ENCODE measurements at places on chromosomes 12 and 14.
A peak's percentile ranks its signal among the peaks of the same experiment; 100 is the strongest.

GRCh38 chr14:68628605-68629310 lies 164.1 kb downstream of the ZFP36L1 start:
- DNase-seq, result no peak

GRCh38 chr12:77357655-77358054 lies 292.3 kb upstream of the E2F7 start:
- no peak for DNase-seq

GRCh38 chr14:83289390-83289789 lies 1755.7 kb upstream of the SEL1L start:
- DNase-seq, result no peak

DNA sequence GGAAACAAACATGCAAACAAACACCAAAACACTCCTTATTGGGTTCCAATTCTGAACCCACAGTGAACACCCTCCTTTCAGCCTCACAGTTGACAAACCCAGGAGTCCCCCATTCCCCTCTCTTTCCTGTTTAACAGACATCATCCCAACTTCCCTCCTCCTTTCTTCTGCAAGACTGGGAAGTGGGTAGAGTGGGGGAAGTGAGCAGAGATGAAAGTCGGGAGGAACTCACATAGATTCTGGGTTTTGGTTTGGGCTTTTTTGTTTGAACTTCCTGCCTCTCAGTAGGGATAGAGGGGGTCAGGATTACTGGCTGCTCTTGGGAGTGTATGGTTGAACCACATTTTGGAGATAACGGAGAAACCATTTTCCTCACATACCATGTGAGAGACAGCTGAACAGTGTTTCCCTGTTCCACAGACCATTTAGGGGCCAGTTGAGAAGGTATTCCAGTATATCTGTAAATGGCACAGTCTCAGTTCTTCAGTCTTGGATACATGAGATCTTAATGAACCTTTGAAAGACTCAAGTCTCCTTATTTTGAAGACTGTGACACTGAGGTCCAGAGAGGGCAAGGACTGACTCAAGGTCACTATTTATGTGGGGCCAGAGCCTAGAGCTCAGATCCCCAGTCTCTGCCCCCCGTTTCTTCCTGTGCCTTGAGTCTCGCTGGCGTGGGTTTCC lies 3.9 kb upstream of the GPR84 start:
- no peak for DNase-seq

- DNase-seq, result no peak
Observed at GRCh38 chr12:110343114-110343513, 60.4 kb downstream of the ANAPC7 start.

DNA sequence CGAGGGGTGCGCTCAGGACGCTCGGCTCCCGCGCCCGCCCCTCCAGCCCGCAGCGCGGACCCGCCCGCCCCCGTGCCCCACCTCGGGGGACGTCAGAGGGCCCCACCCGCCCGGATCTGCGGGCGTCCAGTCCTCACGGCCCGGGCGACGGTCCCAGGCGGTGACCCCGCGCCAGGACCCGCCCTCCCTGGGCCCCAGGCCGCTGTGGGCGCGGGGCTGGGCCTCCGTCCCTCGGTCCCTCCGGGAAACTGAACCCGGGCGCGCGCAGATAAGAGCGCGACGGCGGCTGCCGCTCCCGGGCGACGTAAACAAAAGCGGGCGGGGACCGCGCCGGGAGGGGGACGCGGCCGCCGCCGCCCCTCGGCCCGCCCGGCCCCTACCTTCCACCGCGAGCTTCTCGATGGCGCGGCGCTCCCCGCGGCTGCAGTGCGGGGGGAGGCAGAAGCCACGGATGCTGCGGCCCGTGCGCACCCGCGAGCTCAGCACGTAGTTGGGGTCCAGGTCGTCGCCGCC lies 1.1 kb downstream of the CKB start:
- DNase-seq, result no peak

DNA sequence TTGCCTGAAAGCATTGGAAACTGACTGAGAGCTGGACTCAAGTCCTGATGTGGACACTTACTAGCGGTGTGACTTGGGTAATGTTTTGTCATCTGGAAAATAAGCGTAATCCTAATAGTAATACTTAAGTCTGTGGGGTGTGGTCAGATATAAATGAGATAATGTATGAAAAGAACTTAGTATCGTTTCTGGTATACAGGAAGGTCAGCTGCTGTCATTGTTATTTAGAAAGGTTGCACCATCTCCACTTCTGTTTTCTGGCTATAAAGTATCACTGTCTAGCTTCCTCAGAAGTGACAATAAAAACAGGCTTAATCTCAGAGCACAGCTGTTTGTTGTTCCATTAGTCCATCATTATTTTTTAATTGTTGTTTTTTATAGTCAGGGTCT lies 34.1 kb upstream of the TUBA1C start:
- no peak for DNase-seq

DNA sequence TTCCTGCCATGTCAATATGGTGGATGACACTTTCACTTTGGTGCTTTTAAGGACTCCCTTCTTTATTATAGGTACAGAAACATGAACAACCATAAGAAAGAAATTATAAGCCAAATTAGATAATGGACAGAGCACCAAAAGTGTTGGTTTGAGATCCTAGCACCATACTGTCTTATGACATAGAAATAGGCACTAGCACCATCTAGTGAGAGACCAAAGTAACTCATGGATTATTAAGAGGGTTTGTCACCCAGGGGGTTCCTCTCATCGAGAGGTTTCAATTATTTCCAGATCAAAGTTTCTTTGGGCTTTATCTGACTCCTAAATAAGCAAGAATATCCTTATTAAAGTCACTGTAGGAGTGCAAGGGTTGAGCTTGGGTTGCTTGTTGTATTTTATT lies 153.0 kb upstream of the DIO2 start:
- peak; percentile 18 for DNase-seq

GRCh38 chr12:70724444-70724843 lies 87.2 kb upstream of the PTPRB start:
- DNase-seq, result peak; percentile 12

- DNase-seq, result peak; percentile 79
Observed at GRCh38 chr12:79547735-79548609, 142.8 kb downstream of the PAWR start.

DNA sequence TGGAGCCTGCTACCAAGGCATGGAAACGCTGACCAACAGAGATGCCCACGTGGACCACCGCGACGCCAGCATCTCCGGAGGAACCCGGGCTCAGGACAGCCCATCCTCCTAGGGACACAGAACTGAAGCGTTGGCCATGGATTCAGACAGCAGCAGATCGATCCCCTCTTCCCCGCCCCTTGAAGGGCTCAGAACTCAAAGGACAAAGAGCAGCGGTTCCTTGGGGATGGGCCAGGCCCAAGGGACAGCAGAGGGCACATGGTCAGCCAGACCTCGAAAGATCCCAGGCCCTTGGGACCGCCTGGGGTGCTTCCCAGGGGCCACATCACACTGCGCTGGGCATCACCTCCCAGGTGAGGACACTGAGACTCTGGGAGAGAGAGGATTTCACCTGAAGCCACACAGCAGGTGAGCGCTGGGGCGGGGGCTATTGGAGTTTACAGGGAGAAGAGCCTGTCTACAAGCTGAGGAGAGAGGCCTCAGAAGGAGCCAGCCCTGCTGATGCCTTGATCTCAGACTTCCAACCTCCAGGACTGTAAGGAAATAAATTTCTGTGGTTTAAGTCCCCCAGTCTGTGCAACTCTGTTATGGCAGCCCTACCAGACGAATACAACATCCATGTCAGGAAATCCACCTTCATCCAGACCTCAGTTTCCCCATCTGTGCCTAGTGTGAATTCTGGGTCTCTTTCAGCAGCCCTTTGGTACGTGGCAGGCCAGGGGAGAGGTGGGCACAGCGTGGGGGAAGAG lies 49.4 kb downstream of the CCNK start:
- peak; percentile 56 for DNase-seq

DNA sequence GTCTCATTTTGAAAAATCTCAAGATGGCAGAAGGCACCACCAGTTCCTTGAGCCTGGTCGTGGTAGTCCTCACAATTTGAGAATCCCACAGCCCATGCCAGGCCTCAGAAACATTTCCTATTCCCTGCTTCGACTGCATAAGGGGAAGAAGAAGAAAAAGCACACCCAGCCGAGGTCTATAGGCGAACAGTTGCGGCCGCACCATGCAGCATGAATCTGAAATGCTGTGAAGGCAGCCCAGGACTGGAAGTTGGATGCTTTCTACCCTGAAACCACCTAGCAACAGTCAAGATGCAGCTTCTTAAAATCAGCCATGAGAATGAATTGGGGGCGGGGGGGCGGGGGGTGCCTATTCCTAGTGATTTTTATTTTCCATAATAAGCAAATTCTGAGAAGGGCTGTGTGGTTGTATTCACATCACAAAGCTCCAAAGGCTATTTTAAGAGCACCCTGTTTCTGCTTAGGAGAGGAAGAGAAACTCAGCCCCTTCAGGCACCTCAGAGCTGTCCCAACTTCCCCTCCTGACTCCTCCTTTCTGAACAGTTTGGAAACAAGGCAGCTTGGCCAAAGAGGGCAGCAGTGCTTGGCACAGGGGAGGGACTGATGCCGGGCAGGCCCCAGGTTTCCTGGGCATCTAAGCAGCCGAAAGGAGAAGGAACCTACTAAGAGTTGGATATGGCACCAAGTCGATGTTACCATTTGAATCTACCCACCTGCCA lies 172.5 kb upstream of the FOXN3 start:
- no peak for DNase-seq

DNA sequence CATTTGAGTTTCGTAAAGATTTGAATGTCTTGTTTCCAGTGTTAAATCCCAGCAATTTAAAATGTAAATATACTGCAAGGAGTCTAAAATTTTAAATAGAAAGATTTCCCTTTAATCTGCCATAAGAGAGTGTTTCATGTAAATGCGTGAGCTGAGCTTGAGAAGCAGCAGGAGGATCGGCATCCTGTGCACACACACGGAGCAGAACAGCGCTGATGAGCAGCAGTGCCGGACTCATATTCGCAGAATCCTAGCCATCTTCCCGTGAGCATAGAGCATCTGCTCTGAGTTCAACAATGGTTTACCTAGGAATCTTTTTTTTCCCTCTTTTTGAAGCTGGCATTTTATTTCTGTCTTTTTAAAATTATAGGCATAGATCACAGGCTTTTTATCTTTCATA lies 29.8 kb upstream of the AMN start:
- DNase-seq, result no peak

GRCh38 chr12:108583991-108584390 lies 13.9 kb downstream of the TMEM119 start:
- DNase-seq, result no peak

DNA sequence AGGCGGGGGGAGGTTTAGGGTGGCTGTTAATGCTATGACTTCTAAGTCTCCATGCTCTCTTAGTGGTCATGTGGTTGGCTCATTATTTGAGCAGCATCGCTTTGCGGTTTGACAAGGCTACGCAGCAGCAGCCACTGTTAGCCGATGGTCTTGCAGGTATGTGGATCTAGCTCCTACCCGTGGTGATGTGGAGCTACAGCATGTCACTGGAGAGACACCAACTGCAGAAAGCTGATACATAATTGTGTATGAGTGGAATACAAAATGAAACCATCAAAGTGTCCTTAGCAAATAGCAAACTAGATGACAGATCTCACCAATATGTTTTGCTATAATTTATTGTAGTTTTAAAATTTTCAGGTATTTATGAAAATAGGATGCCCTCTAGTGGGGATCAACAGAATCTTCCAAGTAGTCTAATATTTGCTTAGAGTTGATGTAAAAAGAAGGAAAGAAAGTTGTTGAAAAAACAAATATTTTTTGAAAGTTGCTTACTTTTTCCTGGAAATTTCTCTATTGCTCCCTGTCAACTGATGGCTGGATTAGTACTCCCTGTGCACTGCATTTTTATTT lies 94.9 kb downstream of the NAV3 start:
- DNase-seq, result peak; percentile 99

GRCh38 chr14:35446450-35446849 lies 41.9 kb upstream of the NFKBIA start:
- no peak for DNase-seq

DNA sequence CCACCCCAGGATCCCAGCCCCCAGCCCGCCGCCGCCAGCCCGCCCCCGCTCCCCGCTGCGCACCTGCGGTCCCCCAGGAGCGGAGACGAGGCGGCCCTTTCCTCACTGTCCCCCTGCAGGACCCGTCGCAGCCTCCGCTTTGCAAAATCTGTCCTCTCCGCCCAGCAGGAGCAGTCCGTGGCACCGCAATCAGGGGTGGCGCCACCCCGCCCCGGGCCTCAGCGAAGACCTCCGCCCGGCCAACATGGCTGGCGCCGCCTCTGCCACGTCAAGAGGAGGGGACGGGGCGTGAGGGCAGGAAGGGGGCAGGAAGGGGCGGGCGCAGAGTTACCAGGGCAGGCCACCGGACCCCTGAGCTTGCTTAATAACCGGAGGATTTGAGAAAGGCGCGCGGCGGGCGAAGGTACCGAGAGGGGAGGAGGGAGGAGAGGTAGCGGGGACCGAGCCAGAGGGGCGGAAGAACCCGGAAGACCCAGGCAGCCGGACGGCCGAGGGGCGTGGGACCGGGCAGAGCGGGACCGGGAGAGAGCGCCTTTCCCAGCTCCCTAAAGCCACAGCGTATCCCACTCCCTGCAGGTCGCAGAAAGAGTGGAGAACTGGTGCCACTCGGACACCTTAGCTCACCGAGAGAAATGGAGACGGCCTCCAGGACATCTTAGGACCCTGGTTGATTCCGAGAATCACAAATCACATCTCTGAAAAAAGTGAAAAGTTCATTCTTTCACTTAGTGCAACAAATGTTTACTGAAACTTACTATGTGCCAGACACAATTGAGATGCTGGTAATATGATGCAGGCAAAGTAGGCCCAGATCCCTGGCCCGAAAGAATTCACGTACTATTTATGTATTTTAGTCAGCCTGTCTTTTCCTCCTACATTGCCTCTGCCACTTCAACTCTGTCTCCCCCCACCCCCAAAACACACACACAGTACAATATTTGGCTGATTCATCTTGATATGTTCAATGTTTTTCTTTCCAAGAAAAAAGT lies at the start of gene SEC23A:
Gene SEC23A, minus strand, starts transcription at position 267 of the 989 bp plus-strand sequence. CDS start 7,117 bp downstream, outside the sequence.
- DNase-seq, result peak; percentile 88

- no peak for DNase-seq
Observed at GRCh38 chr12:12216349-12217017, 50.4 kb downstream of the LRP6 start.

DNA sequence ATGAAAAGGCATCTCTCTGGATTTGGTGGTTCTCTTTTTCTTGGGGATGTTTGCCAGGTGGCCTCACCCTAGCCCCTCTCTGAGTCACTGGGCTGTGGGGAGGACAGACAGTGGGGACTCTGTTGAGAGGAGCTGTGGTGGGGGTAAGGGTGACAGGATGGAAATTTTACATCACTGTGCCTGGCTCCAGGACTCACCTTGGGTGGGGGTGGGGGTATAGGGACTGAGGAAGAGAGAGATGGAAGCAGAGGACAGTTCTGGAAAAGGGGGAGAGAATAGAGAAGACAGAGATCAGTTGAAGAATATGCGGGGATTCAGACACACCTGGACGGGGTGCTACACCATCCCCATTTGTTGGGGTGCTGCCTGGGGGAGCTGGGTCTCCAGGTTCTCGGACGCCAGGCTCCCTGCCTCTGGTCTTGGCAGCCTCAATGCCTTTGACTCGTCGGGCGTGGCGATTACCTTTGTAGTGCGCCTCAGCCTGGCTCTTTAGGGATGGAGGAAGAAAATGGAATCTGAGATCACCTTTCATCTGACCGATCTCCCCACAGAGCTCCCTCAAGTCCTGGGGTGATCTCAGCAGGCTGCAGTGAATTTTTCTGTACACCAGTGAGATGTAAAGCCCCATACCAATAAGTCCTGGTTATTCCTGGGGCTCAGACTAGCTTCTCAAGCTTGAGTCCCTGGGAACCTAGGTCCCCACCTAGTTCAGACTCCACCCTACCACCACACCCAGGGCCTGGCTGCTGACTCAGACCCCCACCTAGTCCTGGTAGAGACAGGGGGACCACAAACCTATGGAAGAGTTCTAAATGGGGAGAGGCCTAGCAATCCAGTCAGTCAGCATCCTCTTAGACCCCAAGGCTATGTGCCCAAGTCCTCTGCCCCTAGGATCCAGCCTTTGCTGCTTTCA lies 9.6 kb upstream of the GPR84 start:
- no peak for DNase-seq
